ENCODE measurements at places on chromosomes 7 and 10. TPM values are rescaled to one million over a fixed set of nuclear protein-coding genes. Genes with fewer than 3 reads are reported as not detected.

The PTCD1 gene
- total RNA-seq: 7.4 TPM

The FAM25G gene
- total RNA-seq: not detected

The TMEM213 gene
- 0.39 TPM for total RNA-seq

GRCh38 chr7:25625306-25625992 is 397.2 kb upstream of the NPVF start:
- no peak for DNase-seq

GRCh38 chr10:6390213-6390845 is 187.6 kb downstream of the PFKFB3 start:
- no peak for DNase-seq

- DNase-seq: no peak
Observed at GRCh38 chr10:123574109-123574698, 92.0 kb upstream of the GPR26 start.

DNA sequence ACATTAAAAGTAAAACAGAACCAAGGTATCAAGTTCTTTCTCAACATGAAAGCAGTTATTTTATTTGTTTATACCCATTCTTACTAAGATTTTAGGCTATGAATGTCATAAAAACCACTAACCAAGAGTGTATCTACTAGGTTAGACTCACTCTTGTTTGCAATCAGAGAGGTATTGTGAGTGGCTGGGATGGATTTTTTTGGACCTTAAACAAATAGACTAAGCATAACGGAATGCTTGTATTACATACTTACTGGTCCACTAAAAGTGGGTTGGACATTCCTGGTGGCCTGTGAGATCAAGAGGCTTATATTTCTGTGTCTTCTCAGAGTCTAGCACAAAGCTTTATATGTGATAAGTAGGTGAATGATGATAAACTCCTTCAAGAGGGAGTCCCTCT is 32.6 kb upstream of the CBLL1 start:
- DNase-seq: no peak

DNA sequence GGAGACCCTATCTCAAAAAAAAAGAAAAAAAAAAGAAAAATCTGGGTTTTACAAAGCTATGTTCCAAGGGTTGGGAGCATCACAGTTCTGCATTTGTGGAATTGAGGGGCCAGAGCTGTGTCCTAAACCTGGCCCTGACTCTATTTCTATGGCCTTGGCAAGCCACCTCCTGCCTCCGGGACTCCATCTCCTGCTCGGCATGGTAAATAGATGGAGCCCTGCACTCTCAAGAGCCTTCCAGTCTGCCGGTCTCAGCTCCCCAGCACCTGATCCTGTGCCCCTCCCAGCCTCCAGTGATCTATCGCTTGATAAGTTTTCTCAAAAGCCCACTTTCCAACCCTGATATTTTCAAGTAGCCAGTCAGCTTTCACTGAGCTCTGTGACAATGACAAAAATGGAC is 43.0 kb downstream of the KCNH2 start:
- DNase-seq: no peak

DNA sequence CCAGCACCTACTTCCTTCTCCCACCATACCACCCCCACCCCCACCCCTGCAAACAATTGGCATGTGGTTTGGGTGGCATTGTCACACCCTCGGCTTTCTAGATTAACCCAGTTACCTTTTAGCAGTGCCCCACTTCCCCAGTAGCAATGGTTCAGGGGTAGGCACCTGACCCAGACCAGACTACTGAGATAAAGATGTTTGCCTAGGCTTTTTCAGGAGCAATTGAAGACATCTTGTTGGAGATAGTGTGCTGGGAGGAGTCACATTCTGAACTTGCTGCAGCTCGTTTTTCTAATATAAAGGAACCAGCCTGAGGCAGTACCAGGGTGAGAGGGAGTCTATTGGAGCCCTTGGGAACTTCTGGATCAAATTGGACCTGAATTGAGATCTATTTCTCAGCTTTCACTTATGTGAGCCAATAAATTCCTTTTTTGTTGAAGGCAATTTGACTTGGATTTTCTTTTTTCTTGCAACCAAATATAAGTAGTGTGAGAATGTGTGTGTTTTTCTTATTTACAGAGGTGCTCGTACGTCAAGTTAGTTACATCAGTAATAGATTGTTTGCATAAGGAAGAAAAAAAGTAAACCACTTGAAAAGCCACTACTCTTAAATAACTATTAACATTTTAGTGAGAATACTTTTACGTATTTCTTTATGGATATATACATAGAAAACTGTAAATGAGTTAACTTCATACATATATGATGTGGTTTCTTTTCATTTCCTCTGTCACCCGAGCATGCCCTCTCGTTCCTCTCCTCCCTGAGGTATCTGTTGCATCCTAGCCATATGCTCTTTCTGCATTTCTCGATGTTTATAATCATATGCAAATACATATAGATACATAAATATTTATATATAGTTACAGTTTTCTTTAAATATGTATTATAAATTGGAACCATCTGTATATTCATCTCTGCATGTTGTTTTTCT is 38.0 kb downstream of the RAB18 start:
- no peak for DNase-seq

- peak; percentile 58 for DNase-seq
Observed at GRCh38 chr7:24812305-24812945, 55.2 kb upstream of the GSDME start.

DNA sequence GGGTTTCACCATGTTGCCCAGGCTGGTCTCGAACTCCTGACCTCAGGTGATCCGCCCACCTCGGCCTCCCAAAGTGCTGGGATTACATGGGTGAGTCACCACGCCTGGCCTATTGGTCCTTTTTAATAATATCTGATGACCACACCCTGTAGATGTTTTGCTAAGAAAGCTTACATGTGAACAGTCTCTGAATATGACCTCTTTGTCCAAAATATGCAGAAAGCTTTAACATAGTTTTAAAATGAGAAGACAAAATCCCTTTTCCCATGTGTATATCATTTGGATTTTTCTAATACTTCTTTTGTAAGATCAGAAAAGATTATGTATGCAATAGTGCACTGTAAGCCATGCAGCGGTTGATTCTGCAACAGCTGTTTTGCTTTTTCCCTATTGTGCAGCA is 38.5 kb downstream of the MCU start:
- DNase-seq: no peak

- DNase-seq: no peak
Observed at GRCh38 chr7:157020514-157021070, 10.1 kb upstream of the MNX1 start.

DNA sequence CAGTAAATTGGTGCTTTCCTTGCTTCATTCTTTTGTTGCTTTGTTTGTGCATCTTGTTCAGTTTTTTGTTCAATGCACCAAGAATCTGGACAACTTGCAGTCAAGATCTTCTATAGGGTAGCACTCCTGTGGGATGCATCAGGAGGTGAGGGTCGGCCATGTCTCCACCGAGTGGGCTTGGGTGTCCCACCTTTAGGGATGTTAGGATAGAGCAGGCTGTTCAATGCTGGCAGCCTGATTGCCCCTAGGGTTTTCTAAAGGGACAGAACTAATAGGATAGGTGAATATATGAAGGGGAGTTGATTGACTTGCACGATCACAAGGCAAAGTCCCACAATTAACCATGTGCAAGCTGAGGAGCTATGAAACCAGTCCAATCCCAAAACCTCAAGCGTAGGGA is 109.9 kb downstream of the GLRX3 start:
- DNase-seq: no peak

All from activated CD4-positive, alpha-beta memory T cell treated with anti-CD3 and anti-CD28 coated beads for 36 hours (primary cell).